ENCODE measurements at places on chromosomes 13 and 19. TPM values are rescaled to one million over a fixed set of nuclear protein-coding genes. Genes with fewer than 3 reads are reported as not detected.

Gene FBXL12
- 17.6 TPM for total RNA-seq

Gene WDR88
- not detected for total RNA-seq

Gene CPB2
- total RNA-seq, result not detected

Gene S1PR2
- total RNA-seq, result 15.5 TPM

Gene ZNF541
- total RNA-seq, result 0.13 TPM

Gene IFI30
- 11.3 TPM for total RNA-seq

Gene RNF113B
- total RNA-seq, result not detected

Gene ZNF417
- 16.7 TPM for total RNA-seq

Gene ANKLE1
- not detected for total RNA-seq

Gene KLK10
- total RNA-seq, result not detected

Gene PSG3
- not detected for total RNA-seq

Gene LHB
- not detected for total RNA-seq

Gene NXNL1
- total RNA-seq, result not detected

Gene LGI4
- not detected for total RNA-seq

Gene CERS1
- 0.13 TPM for total RNA-seq

Gene CEACAM7
- total RNA-seq, result not detected

Gene LGALS14
- not detected for total RNA-seq

Gene METTL21C
- total RNA-seq, result 0.11 TPM
